ENCODE measurements at places on chromosomes 5 and 9. TPM values are rescaled to one million over a fixed set of nuclear protein-coding genes. Genes with fewer than 3 reads are reported as not detected.

The DPYSL3 gene
- total RNA-seq, result 50.2 TPM

The ZFP37 gene
- 4.4 TPM for total RNA-seq

The SPATA24 gene
- total RNA-seq, result 4.4 TPM

The ZSWIM6 gene
- total RNA-seq, result 10.8 TPM

The ENTR1 gene
- 17.2 TPM for total RNA-seq

The PCDHGB6 gene
- 2.8 TPM for total RNA-seq

The WNT8A gene
- total RNA-seq, result not detected

The FOXD1 gene
- 3.2 TPM for total RNA-seq

The WDR38 gene
- total RNA-seq, result not detected

The DBH gene
- total RNA-seq, result not detected

The CKMT2 gene
- 0.28 TPM for total RNA-seq

The RRAGA gene
- total RNA-seq, result 63.3 TPM

GRCh38 chr9:137663584-137663983 lies 44.8 kb downstream of the EHMT1 start:
- no peak for DNase-seq

DNA sequence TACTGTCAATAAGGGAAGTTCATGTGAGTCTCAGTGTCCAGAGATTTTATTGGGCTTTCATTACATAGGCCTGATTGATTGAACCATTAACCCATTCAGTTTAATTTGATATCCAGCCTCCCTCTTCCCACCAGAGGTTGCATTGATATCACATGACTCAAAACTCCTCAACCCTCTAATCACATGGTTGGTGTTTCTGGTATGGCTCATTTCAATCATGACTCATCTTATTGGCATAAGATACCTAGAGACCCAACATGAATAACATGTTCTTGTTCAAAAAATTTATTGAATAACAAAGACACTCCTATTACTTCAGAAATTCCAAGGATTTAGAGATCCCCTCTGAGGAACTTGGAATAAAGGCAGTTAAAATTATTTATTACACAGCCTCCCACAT lies 982.2 kb downstream of the TLE1 start:
- peak; percentile 51 for DNase-seq

GRCh38 chr5:172488221-172488620 lies 33.9 kb upstream of the SH3PXD2B start:
- no peak for DNase-seq

DNA sequence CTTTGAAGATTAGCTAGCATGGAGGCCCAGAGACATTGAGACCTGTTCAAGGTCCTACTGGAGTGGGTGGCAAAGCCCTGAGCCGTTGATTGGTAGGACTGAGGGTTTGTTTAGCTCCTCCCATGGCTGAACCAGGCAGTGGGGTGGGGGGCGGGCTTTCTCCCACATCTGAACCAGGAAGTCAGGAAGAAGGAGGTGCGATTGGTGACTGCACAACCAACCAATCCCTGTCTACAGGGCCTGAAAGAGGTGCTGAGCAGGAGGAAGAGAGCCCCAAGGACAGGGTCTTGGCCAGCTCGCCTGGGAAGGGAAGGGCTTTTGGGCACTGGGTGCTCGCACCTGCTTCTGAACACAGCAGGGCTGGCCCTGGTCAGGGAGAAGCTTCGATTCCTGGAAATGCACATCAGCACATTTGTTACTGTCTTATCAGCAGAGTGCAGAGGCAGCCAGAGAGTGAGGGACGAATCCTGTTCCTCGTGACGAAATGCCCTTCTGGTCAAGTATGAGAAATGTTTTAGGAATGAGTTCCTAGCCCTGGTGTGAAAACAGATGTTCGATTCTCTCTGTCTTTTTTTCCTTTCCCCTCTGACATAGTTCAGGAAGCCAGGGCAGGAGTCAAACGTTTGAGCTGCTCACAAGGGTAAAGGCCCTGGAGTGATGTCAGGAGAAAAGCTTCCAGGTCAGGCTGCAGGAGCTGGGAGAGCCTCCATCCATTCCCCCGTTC lies 294.8 kb upstream of the KLF4 start:
- DNase-seq, result peak; percentile 88

DNA sequence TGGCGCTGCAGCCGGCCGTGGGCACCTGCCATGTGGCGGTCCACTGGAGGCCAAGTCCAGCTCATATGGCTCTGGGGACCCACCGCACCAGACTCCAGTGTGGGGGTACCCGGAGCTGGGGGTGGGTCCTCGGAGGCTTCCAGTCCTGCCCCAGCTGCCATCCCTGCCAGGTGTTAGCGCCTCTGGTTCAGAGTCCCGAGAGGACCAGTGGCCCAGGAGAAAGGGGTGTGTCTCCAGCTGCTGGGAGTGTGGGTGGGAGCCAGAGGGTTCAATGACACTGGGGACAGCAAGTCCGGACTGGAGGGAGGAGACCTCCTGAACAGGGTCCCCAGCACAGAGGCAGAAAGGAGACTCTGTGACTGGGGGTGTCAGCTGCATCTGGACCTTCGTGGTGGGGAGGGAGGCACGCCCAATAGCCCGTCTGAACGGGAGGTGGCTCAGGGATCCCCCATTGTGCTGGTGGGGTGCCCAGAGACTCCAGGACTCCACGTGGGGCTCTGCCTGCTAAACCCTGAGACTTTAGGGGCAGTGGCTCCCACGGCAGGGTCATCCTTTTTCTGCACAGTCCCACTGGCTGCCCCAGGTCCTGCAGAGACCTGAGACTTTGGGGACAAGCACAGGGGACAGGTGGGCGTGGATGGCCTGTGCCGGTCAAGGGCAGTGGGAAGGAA lies 2.4 kb upstream of the AHRR start:
- DNase-seq, result no peak

GRCh38 chr5:1319436-1320256 lies 24.8 kb upstream of the TERT start:
- no peak for DNase-seq

DNA sequence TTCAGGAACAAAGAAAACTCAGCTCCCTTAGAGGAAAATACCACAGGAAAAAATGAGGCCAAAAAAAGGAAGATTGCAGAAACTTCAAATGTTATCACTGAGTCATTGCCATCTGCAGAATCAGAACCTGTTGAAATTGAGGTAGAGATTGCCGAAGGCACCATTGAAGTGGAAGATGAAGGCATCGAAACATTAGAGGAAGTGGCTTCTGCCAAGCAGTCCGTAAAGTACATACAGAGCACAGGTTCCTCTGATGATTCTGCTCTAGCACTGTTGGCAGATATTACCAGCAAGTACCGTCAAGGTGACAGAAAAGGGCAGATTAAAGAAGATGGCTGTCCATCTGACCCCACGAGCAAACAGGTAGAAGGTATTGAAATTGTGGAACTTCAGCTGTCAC lies 30.8 kb upstream of the NIM1K start:
- no peak for DNase-seq

GRCh38 chr9:126673689-126674364 lies 60.1 kb downstream of the LMX1B start:
- DNase-seq, result peak; percentile 2

DNA sequence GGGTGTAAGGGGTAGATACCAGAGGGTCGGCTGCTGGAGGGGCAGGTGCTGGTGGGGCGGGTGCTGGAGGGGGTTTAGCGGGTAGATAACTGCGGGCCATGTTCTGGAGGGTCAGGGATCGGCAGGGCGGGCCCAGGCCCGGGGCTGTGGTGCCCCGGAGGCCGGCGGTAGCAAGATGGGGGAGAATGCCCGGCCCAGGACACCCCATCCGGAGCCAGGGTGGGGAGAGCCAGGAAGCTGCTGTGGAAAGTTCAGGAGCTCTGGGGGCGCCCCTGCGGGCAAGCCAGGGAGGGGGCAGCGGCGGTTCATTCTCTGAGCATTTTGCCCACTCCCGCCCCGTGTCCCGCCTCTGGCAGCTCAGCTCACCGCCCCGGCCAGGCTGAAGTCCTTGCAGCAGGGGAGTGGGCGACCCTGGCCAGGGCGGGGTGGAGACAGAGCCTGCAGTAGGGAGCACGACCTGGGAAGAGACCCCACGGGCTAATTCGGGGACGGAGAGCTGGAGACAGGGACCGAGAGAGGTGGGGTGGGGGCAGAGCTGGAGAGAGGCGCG lies 538 bp downstream of the PRRT1B start:
- DNase-seq, result no peak

DNA sequence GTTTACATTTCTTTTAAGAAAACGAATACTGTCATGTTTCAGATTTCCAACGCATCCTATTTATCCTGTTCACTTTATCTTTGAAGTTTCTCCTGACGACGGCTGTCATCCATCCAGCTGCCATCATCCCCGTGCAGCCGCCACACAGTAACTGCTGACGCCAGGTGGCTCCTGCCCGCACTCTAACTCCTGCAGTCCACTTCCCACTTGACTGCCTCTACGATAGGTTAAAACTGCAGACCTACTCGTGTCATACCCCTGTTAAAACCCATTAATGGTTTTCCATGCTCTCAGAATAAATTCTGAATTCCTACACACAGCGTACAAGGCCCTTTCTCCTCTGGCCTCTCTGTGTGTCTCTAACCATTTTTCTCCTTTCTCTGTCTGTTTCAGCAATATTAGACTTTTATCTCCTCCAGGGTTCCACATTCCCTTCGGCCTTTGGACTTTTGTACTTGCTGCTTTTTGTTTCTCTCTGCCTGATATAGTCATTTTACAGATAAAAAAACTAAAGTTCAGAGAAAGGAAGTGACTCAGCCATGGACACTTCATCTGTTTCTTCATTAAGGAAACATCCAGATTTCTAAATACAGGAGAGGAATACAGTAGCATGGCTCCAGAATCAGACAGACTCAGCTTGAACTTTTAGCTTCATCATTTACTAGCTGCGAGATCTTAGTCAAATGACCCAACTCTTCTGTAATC lies 84.9 kb downstream of the ADAMTS12 start:
- DNase-seq, result peak; percentile 87

GRCh38 chr5:172910828-172911627 lies 48.2 kb upstream of the RPL26L1 start:
- DNase-seq, result peak; percentile 96

- no peak for DNase-seq
These were observed 192.8 kb downstream of the ARRDC3 start for GRCh38 chr5:91190314-91190690.

DNA sequence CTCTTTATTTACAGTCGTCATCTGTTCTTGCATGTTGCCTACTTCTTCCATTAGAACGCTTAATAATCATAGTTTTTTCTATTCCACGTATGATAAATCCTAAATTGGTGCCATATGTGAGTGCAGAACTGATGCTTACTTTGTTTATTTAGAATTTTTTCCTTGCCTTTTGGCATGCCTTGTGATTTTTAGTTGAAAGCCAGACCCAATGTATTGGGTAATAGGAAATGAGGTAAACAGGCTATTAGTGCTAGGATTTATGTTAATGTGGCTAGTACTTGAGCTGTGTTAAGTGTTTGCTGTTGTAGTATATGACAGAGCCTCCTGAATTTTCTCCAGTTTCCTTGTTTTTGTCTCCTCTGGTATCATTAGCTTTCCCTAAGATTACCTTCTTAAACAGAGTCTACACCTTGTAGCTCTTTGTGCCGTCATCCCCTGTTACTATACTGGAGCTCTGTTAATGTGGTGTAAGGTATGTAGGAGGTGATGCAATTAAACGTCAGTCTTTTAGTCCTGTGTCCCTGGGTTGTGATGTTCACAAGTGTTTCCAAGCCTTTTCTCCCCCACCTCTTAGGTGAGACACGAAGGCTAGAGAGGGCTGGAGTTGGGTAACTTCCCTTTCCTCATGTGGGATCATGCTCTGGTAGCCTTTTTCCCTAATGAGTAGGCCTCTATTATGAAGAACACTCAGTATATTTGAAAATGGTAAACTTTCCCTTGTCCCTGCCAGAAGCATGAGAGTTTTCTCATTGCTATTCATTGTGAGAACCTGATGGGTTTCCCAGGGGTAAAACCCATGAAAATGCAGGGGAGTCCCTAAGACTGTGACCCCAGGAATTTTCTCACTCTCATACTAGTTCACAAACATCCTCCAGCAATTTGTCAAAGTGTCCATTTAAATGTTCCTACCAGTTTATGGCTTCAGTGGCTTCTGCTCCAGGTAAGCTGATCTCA lies 21.2 kb downstream of the SPATA31D3 start:
- DNase-seq, result peak; percentile 15

DNA sequence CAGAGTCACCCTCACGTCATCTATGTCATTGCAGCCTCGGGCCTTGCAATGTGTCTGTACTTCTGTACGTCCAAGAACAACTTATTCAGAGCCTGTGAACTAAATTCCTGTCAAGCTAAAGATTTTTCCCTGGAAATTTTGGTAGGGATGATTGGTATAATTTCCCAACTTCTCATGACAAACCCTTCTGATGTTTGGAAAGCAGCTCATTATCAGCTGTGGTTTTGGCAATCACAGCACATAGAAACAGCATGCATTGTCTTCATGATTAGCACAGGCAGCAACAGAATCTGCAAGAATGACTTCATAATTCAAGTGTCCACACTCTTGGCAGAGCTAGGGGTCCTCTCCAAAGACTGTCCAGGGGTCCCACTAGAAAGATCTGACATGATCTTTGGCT lies 49.5 kb downstream of the APBA1 start:
- DNase-seq, result peak; percentile 46

DNA sequence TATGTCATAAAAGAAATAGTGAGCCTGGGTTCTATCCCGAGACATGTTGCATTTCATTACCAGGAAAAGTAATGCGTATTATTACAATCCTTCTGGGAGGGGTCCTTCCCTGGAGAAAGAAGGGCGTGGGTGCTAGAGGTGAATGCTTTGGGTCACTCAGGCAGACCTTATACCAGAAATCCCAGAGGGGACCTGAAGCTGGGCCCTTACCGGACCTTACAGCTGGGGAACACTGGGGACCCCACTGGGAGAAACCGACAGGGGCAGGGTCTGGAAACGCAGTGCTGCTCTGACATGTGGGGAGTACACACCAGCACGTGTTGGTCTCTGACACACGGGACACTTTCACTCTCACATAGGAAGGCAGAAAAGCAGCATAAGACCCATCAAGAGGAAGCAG lies 71.3 kb downstream of the LMNB1 start:
- no peak for DNase-seq

DNA sequence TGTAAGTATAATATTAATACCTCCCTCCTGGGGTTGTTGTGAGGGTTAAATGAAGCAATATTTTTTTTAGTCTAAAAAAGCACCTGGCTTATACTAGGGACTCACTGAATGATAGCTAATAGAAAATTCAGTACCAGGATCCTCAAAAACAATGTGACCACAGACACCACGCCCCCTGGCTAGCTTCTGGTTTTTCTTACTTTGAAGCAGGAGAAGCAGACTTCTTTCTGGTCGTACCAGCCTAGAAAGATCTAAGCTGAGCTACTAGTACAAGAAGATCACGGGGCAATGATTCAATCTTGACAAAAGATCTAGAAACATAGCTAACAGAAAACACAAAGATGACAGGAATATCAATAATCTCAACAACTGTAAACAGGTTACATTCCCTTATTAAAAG lies 218.5 kb upstream of the SLC30A5 start:
- no peak for DNase-seq

- DNase-seq, result peak; percentile 11
These were observed 412.1 kb upstream of the ADAMTSL1 start for GRCh38 chr9:18061856-18062255.

GRCh38 chr5:146849694-146850303 lies 28.8 kb downstream of the PPP2R2B start:
- no peak for DNase-seq

- no peak for DNase-seq
These were observed 21.2 kb downstream of the S1PR3 start for GRCh38 chr9:89012294-89013042.
